ENCODE measurements at places on chromosomes 4 and X. TPM values are rescaled to one million over a fixed set of nuclear protein-coding genes. Genes with fewer than 3 reads are reported as not detected.

Gene TMEM47
- total RNA-seq, result 44.7 TPM

Gene DMP1
- not detected for total RNA-seq

Gene SATL1
- not detected for total RNA-seq

DNA sequence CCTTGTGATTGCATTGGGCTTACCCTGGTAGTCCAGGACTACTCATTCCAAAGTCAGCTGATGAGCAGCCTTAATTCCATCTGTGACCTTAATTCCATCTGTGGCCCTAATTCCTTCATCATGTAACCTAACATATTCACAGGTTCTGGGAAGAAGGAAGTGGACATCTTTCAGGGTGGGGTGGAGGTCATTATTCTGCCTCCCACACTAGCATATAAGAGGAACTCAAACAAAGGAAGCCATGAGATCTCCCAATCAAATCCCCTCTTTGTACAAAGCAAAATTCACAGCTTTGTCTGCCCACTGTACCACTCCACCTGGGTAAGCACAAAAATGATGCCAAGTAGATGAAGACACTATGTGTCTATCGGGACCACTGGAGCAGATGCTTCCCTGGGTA lies 87.3 kb downstream of the SLC2A9 start:
- H3K27ac ChIP-seq, result no peak overlapping the region
- no peaks in the 10 kb centered on the region for H3K36me3 ChIP-seq
- no peak overlapping the region for H3K4me3 ChIP-seq
- H3K27me3 ChIP-seq, result no peaks in the 10 kb centered on the region
- no peak for DNase-seq

GRCh38 chr4:106569146-106570031 lies 200.8 kb upstream of the GIMD1 start:
- H3K27ac ChIP-seq, result no peak overlapping the region
- H3K36me3 ChIP-seq, result no peaks in the 10 kb centered on the region
- peaks cover 9% of the 10 kb centered on the region for H3K4me1 ChIP-seq
- no peak overlapping the region for H3K4me3 ChIP-seq
- H3K27me3 ChIP-seq, result no peaks in the 10 kb centered on the region
- no peak for DNase-seq

DNA sequence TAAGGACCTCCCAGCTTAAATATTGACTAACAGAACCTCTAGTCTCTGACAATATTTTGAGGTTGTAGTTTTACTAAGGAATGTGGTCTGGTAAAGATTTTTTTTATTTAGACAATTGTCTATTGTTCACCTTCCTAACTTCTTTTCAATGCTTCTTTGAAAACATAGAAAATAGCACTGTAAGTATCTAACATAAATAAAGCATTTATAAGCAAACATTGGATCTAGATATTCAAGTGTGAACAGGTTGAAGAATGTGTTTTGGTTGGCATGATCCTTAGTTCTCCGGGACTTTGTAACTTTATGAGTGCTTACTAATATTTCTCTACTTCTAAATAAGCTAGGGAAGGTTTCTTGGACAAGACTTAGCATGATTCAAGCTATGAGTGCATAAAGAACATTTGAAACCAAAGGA lies 285.4 kb upstream of the ARSJ start:
- DNase-seq, result no peak
- H3K4me3 ChIP-seq, result no peak overlapping the region
- no peaks in the 10 kb centered on the region for H3K27me3 ChIP-seq
- no peaks in the 10 kb centered on the region for H3K4me1 ChIP-seq
- no peaks in the 10 kb centered on the region for H3K36me3 ChIP-seq
- H3K27ac ChIP-seq, result no peak overlapping the region

GRCh38 chr4:145815027-145815612 lies 123.5 kb downstream of the ZNF827 start:
- no peaks in the 10 kb centered on the region for H3K27me3 ChIP-seq
- H3K36me3 ChIP-seq, result no peaks in the 10 kb centered on the region
- no peak for DNase-seq
- no peak overlapping the region for H3K4me3 ChIP-seq

Gene SCML1
- 11.8 TPM for total RNA-seq

- H3K36me3 ChIP-seq, result no peaks in the 10 kb centered on the region
- H3K27ac ChIP-seq, result no peak overlapping the region
- no peak overlapping the region for H3K4me3 ChIP-seq
- no peak for DNase-seq
- no peaks in the 10 kb centered on the region for H3K4me1 ChIP-seq
- H3K27me3 ChIP-seq, result no peaks in the 10 kb centered on the region
Measured at GRCh38 chrX:19410259-19410658, 66.5 kb downstream of the PDHA1 start.

Gene SOD3
- 280 TPM for total RNA-seq

Gene CXCL10
- total RNA-seq, result 1.7 TPM

Gene HMGN5
- total RNA-seq, result 0.98 TPM

GRCh38 chrX:15142084-15142715 lies 127.7 kb downstream of the ASB9 start:
- no peak overlapping the region for H3K27ac ChIP-seq
- H3K36me3 ChIP-seq, result no peaks in the 10 kb centered on the region
- no peaks in the 10 kb centered on the region for H3K4me1 ChIP-seq
- no peak overlapping the region for H3K4me3 ChIP-seq
- no peak for DNase-seq
- H3K27me3 ChIP-seq, result no peaks in the 10 kb centered on the region

Gene IL3RA
- total RNA-seq, result 7.9 TPM

GRCh38 chr4:42954963-42955669 lies 62.6 kb downstream of the GRXCR1 start:
- H3K36me3 ChIP-seq, result no peaks in the 10 kb centered on the region
- no peak for DNase-seq
- H3K4me1 ChIP-seq, result no peaks in the 10 kb centered on the region
- H3K27ac ChIP-seq, result no peak overlapping the region

- H3K4me3 ChIP-seq, result no peak overlapping the region
- no peak overlapping the region for H3K27ac ChIP-seq
- no peaks in the 10 kb centered on the region for H3K36me3 ChIP-seq
- DNase-seq, result no peak
Measured at GRCh38 chrX:10401239-10401638, 219.1 kb downstream of the MID1 start.

Measured in vagina (tissue), 2 donors.